Suppressor macrophage treated with lipopolysaccharide for 1 hour (primary cell): ENCODE measurements at places on chromosomes 1 and 21.

DNA sequence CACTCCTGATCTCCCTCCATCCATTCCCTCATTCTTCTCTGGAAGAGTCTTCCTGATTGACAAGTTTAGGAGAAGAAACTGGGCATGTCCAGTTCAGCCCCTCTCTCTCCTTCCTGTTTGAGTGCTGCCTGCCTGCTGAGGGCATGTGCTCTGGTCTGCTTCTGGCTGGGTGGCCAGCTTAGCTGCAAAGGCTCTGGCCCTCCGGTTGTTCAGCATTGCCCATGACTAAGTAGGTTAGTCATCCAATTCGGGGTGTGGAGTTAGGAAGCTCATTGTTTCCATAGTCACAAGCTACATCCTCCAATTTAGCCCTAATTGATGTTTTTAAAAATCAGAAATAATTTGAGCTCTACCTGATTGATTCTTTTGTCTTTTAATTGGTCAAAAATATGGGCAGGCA, 25.6 kb upstream of the PLA2G2E start:
- DNase-seq = no peak

GRCh38 chr1:159641221-159641620, 53.6 kb downstream of the APCS start:
- no peak for DNase-seq

GRCh38 chr1:197838836-197839235, 63.6 kb upstream of the DENND1B start:
- DNase-seq = peak; percentile 91

GRCh38 chr21:29209696-29210095, 79.3 kb downstream of the MAP3K7CL start:
- DNase-seq = no peak

DNA sequence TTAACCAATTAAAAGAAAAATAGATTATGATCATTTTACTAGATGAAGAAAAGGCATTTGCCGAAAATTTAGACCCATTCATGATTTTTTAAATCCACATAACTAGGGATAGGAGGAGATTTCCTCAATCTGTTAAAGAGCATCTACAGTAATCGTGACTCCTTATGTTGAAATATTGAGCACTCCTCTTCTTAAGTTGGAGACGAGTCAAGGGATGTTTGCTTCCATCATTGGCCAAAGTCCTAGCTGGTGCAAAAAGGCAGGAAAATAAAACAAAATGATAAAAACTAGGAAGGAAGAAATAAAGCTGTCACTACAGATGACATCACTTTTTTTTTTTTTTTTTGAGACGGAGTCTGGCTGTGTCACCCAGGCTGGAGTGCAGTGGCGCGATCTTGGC, 245.6 kb upstream of the KAZN start:
- no peak for DNase-seq

- DNase-seq = no peak
These were observed 172.4 kb upstream of the IGSF21 start for GRCh38 chr1:17935230-17935629.

DNA sequence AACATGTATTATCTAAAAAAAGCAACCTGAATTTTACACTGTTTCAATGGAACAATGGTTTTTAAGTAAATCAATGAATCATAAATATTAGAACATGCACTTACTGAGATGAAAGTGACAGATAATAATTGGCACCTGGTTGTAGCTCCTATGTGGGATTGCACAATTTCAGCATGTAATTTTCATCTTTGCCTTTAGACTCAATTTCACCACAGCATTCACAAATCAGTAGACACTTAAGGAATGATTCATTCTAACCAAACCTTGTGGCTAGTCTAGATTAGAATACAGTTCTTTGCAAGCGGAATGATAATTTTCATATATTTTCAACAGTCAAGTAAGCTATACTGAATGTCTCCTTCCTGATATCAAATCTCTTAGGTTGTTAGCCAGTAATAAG, 853.4 kb downstream of the KCNT2 start:
- no peak for DNase-seq

- DNase-seq = no peak
These were observed 28.0 kb upstream of the RERE start for GRCh38 chr1:8845104-8846097.

DNA sequence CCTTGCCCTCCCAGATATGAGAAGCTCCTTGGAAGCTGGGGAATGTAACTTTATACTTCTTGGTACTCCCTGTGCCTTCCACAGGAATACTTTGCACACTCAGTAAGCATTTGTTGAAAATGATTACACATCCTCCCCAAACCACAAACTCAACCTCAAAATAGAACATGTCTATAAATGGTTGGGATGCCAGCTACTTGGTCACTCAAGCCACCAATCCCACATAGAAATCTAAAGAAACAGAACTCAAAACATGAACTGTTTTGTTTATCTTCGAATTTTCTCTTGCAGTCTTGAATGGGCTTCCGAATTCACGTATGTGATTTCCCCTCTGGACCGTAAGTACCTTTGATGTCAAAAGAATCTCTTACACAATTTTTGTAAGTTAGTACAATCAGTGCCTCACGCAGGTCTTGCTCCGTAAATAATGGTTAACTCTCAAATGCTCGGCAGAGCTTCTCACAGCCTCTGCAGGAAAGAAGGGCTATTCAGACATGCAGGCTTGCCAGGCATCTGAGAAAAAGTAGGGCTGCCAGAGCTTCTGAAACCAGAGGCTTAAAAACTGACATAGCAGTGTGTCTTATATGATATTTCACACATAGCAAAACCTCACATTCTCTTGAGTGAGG, 26.9 kb downstream of the SORT1 start:
- no peak for DNase-seq
